Activated naive CD8-positive, alpha-beta T cell treated with anti-CD3 and anti-CD28 coated beads for 36 hours (primary cell): ENCODE measurements at places on chromosomes 5 and 9. TPM values are rescaled to one million over a fixed set of nuclear protein-coding genes. Genes with fewer than 3 reads are reported as not detected.

DNA sequence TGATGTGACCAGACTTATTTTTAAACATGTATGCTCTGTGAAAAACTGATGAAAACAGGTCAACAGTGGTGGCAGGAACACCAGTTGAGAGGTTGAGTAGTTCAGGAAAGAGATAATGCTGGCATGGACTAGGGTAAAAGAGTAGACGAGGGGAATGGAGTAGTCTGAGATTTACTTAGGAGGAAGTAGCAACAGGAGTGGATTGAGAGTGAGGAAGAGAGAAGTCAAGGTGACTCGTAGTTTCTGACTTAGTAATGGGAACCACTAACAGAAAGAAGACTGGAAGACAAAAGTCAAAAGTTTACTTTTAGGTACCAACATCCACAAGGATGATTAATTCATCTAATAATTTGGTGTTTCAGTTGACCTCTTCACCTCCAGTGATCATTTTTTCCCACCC, 3.6 kb downstream of the SRA1 start:
- peak overlapping the region; percentile 15 for H3K4me3 ChIP-seq
- H3K4me1 ChIP-seq: peaks cover 76% of the 10 kb centered on the region
- DNase-seq: no peak
- no peaks in the 10 kb centered on the region for H3K27me3 ChIP-seq
- H3K36me3 ChIP-seq: peaks cover 69% of the 10 kb centered on the region
- peak overlapping the region; percentile 93 for H3K27ac ChIP-seq

The CDH6 gene
- total RNA-seq: not detected

DNA sequence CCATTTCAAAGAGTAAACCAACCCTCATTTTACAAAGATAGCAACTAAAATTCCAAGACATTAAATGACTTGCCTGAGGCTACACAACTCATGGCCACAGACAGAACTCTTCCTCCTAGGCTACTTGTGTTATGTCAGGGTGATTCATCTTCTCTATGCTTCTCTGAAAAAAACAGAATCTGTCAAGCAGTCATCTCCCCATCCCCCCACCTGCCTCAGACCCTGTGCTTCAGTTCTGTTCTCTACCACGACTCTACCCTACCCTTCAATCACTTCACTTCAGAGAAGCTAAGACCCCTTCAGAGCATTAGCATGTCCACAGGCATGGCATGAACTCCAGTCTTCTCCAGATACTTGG, 277.7 kb upstream of the PTGER4 start:
- no peak for DNase-seq
- H3K4me1 ChIP-seq: peaks cover 75% of the 10 kb centered on the region
- H3K27me3 ChIP-seq: no peaks in the 10 kb centered on the region
- peaks cover 23% of the 10 kb centered on the region for H3K36me3 ChIP-seq

The LECT2 gene
- not detected for total RNA-seq

DNA sequence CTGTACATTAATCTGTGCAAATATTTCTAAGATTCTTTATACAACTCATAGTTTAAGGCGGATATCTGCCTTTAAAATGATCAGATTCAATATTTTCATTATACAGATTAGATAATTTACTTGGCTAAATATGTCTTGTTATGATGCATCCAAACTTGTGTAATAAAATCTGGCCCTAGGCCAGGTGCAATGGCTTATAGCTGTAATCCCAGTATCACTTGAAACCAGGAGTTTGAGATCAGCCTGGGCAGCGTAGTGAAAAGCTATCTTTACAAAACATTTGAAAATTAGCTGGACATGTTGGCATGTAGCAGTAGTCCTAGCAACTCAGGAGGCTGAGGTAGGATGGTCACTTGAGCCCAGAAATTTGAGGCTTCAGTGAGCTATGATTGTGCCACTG, 2002.2 kb upstream of the ACO1 start:
- no peaks in the 10 kb centered on the region for H3K36me3 ChIP-seq
- H3K4me1 ChIP-seq: no peaks in the 10 kb centered on the region
- no peak for DNase-seq
- no peaks in the 10 kb centered on the region for H3K27me3 ChIP-seq
- H3K27ac ChIP-seq: no peak overlapping the region

DNA sequence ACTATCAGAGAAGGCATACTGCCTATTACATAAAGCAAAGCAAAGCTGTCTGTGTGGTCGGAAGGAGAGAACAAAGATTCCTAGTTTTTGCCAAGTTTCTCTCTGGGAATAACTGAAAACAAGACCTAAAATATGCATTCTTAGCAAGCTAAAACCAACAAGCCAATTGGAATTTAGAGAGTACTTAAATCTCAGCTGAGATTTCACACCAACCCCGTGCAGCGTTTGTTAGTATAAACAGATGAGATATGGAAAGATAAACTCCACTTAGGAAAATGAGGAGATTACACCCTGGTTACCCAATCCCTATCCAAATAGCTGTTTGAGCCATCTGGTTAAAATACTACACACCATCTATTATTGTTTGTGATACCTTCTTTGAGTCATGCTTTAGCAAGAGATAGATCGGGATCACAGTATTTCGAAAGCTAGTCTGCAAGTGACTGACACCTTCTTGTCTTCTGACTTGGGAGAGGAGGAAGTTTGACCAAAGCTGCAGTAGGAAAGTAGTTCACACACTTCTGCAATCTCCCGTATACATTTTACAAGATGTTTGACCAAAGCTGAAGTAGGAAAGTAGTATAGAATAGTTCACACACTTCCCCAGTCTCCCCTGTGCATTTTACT, 18.2 kb downstream of the FAF2 start:
- peaks cover 9% of the 10 kb centered on the region for H3K36me3 ChIP-seq
- no peaks in the 10 kb centered on the region for H3K27me3 ChIP-seq
- no peak for DNase-seq
- H3K4me1 ChIP-seq: peaks cover 17% of the 10 kb centered on the region
- no peak overlapping the region for H3K4me3 ChIP-seq
- H3K27ac ChIP-seq: no peak overlapping the region

GRCh38 chr5:113437111-113437510, 2.3 kb upstream of the TSSK1B start:
- peaks cover 3% of the 10 kb centered on the region for H3K4me1 ChIP-seq
- H3K36me3 ChIP-seq: no peaks in the 10 kb centered on the region
- H3K27ac ChIP-seq: no peak overlapping the region
- no peak for DNase-seq
- no peak overlapping the region for H3K4me3 ChIP-seq

GRCh38 chr5:54347221-54347865, 37.0 kb upstream of the ARL15 start:
- DNase-seq: no peak
- no peak overlapping the region for H3K27ac ChIP-seq
- H3K36me3 ChIP-seq: no peaks in the 10 kb centered on the region
- no peak overlapping the region for H3K4me3 ChIP-seq
- no peaks in the 10 kb centered on the region for H3K4me1 ChIP-seq

- H3K36me3 ChIP-seq: no peaks in the 10 kb centered on the region
- no peaks in the 10 kb centered on the region for H3K27me3 ChIP-seq
- DNase-seq: no peak
- no peak overlapping the region for H3K27ac ChIP-seq
Observed at GRCh38 chr5:79929095-79929494, 62.0 kb downstream of the MTX3 start.
